ENCODE measurements at places on chromosomes 7 and 10.

- no peak for DNase-seq
Observed at GRCh38 chr7:23012908-23013714, 819 bp downstream of the HYCC1 start.

GRCh38 chr7:142380069-142380468 is 122.2 kb upstream of the PRSS58 start:
- peak; percentile 92 for DNase-seq

GRCh38 chr7:37656913-37657530 is 26.5 kb upstream of the GPR141 start:
- DNase-seq = no peak

- DNase-seq = peak; percentile 28
Observed at GRCh38 chr7:118005026-118005425, 131.8 kb upstream of the CTTNBP2 start.

- no peak for DNase-seq
Observed at GRCh38 chr10:78712147-78712546, 356.6 kb upstream of the ZMIZ1 start.

DNA sequence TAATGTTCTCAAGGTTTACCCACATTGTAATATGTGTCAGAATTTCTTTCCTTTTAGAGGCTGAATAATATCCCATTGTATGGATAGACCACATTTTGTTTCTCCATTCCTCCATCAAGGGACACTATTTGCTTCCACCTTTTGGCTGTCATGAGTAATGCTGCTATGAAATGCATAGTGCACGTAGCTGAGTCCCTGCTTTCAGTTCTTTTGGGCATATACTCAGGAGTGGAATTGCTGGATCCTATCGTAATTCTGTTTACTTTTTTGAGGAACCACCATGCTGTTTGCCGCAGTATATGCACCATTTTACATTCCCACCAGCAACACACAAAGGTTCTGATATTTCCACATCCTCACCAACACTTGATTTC is 60.0 kb downstream of the PRF1 start:
- DNase-seq = no peak

GRCh38 chr10:121183236-121183635 is 332.1 kb downstream of the WDR11 start:
- peak; percentile 52 for DNase-seq

- DNase-seq = no peak
Observed at GRCh38 chr10:47419421-47419820, 35.3 kb upstream of the ZNF488 start.

DNA sequence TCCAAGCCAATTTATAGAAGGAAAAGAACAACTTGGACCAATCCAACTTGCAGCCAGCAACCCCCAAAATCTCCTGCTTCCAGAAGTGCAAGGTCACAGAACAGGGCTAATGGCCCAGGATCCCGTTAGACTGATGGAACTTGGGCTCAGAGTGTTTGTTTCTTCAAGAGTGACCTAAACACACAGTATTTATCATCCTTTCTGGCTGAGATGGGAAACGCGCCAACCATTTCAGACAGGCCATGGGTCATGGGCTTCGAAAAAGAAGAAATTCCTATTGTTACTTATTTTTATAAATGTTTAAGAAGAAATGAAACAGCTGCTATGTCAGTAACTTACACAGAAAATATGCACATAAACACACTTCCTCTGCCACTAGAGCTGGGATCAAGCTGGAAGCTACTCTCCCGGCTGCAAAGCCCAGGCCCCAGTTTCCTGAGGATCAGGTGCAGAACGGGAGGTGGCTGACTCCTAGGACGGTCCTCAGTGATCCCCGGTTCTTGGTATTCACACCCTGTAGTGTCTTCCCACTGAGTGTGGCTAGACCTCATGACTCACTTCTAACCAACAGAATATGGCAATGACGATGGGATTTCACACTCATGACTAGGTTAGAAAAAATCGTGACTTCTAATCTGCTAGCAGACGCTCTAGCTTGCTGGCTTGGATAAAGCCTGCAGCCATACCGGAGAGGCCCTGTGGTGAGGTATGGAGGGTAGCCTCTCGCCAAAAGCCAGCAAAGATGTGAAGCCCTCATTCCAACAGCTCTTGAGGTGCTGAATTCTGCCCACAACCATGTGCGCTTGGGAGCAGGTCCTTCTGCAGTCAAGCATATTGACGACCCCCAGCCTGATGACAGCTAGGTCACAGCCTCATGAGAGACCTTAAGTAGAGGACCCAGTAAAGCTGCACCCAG is 60.2 kb downstream of the CHST15 start:
- DNase-seq = no peak

GRCh38 chr7:144384555-144385245 is 18.8 kb downstream of the NOBOX start:
- no peak for DNase-seq

DNA sequence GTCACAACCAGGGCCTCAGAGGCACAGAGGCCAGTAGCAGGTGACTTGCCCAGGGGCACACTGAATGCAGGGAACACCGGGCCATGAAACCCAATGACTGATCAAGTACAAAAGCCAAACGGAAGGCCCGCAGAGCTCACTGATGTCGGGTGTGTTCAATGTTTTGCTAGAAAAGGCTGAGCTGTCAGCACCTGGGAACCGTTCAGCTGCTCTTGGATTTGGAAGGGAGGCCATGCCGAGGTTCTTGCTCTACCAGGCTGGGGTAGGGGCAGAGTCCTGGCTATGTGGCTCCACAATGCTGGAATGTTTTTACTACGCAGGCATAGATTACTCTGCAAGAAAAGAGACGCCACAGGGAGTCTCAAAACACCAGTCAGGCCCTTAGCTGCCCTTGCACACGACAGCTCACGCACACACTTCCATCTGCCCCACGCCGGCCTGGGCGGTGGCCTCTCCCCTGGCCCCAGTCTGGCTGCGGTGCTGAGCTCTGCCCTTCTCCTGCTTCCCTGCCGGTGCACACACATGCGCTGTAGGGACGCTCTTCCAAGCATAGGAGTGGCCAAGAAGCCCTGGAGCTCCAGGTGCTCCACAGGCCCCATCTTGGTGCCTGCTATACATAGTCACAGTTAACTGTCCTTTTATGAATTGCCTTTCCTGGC is 79.9 kb downstream of the ZRANB1 start:
- DNase-seq = no peak

GRCh38 chr10:103915796-103916195 is 2.2 kb downstream of the STN1 start:
- no peak for DNase-seq

- no peak for DNase-seq
Observed at GRCh38 chr7:18330548-18330947, 165.0 kb upstream of the HDAC9 start.
